ENCODE measurements at places on chromosomes 12 and 14.

- no peak for DNase-seq
Observed at GRCh38 chr14:99644723-99645544, at the start of gene HHIPL1. TSS of gene HHIPL1 (plus strand) at chr14:99645129. CDS start at chr14:99645208, 79 bp downstream.

- peak; percentile 74 for DNase-seq
Observed at GRCh38 chr14:24366721-24367513, 1.1 kb upstream of the NFATC4 start.

- DNase-seq = no peak
Observed at GRCh38 chr12:6073426-6073825, 51.0 kb downstream of the VWF start.

GRCh38 chr14:98915625-98916024 lies 356.4 kb downstream of the BCL11B start:
- no peak for DNase-seq

DNA sequence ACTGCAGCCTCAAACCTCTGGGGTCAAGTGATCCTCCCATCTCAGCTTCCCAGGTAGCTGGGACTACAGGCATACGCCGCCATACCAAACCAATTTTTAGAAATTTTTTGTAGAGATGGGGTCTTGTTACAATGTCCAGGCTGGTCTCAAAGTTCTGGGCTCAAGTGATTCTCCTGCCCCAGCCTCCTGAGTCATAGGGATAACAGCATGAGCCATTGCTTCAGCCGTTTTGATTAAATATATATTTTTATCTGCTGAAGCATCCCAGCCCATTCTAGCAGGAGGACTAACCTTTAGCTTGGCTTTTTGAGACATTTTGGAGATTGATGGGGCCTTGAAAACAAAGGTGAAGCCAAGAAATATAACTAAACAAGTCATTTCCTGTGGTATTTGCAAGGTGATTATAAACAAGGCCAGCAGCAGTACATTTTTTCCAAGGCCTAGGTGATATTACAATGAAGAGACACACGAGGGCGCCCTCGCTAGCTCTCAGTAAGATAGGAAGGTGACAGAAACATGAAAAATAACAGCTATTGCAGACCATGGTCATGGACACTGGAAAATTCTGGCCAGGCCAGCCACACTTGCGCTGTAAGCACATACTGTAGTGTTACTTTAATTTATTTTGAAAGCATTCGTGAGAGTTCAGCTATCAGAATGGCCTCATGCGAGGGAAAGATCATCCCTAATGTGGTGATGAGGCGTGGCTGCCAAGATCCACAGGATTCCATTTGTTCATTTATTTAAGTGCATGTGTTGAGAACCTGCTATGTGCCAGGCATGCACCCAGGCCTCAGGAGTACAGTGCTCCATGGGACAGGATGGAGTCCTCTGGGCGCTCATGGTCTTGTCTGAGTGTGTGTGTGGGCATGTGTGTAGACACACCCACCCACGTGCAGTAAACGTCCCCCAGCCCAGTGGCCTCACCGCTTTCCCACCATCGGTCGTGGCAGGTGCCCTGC lies 63.5 kb downstream of the DGLUCY start:
- peak; percentile 82 for DNase-seq

DNA sequence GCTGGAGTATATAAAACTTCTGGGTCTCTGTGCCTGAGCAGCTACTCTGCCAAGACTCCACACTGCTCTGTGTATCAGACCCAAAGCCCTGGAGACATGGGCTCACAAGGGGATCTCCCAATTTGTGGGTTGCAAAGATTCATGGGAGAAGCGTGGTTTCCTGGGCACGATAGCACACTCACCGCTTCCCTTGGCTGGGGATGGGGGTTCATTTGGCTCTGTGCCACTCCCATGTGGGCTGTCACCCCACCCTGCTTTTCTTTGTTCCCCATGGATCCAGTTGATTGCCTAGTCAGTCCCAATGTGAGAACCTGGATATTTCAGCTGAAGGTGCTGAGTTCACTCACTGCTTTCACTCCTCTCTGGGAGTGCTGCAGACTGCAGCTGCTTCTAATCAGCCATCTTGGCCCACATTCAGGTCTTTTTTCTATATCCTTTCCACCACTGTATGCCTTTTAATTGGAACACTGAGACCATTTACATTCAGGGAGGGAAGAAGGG lies 40.0 kb upstream of the PCNX4 start:
- DNase-seq = peak; percentile 64

GRCh38 chr14:89123851-89124250 lies 293.2 kb downstream of the FOXN3 start:
- DNase-seq = no peak

GRCh38 chr12:69555461-69555860 lies 29.8 kb upstream of the CCT2 start:
- DNase-seq = no peak

GRCh38 chr12:32535288-32535999 lies 136.1 kb downstream of the FGD4 start:
- no peak for DNase-seq

DNA sequence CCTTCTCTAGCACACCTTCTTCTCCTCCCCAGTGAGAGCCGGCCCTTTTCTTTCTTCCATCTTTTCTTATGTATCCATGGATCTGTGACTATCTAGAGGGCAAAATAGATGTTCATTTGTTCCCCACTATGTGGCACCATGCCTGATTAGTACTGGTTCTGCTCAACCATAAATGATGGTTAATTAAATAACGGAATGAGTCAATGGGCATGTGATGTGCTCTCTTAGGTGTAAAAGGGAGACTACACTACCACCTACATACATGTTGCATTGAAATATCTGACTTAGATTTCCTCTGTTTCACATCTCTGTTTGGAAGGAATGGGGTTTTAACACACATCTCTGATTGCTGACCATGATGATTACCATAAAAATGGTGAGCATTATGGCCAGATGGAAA lies 116.5 kb downstream of the BTG1 start:
- DNase-seq = no peak

GRCh38 chr12:49566361-49566760 lies 1.6 kb downstream of the MCRS1 start:
- DNase-seq = no peak

DNA sequence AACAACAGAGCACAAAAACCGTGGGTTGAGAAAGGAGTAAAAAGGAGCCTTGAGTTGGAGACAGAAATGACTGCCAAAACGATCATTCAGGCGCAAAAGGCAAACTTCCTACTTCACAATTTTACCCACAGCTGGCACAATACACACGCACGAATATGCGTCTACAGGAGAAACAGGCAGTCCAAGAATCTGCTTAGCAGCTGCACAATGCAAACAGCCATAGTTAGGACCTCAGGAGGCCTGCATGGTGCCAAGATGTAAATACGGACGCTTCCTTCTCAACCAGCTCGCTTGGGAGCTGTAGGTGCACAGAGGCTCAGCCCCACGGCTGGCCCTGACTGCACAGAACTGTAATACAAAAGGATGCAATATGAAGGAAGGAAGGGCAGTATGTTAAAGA lies 250.1 kb upstream of the CAND1 start:
- DNase-seq = no peak

GRCh38 chr12:6954316-6955107 lies 3.4 kb downstream of the PTPN6 start:
- DNase-seq = peak; percentile 81

DNA sequence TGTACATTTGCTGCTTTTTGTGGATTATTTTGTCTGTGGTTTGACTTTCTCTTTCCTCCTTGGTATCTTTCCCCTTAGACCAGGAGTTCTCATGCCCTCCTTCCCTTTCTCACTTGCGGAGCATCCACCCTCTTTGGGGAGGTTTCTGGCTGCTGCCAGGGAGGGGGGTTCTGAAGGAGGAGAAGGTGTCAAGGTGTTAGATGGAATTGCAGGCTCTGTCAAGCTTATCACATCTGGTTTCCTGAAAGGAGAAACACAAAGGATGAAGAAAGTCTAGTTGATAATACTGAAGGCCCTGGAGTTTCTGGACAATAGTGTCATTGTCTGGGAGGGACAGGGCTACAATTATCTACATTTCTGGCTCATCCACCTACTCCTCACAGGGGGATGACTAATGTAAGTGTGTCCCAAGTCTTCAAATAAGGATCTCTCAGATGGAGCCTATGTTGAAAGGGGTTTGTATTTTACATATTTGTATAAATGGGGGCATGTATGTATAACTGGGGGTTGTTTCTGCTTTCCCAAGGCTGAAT lies 217.3 kb upstream of the CCDC196 start:
- no peak for DNase-seq

GRCh38 chr12:6555018-6555691 lies 687 bp downstream of the IFFO1 start:
- peak; percentile 68 for DNase-seq

DNA sequence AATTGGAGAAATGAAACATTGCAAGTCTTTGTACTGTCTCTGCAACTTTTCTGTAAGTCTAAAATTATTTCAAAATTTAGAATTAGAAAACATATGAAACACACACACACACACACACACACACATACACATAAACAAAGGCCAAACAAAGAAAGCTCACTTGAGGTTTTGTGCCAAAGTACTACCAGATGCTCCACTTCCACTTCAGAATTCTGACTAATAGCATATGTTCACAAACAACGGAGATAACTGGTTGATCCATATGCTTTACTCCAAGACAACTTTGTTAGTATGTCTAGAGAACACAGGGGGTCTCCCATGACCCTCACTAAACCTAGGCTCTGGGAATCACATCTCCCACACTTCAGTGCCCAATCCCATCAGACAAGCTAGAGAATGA lies 133.8 kb upstream of the CLEC14A start:
- DNase-seq = no peak

DNA sequence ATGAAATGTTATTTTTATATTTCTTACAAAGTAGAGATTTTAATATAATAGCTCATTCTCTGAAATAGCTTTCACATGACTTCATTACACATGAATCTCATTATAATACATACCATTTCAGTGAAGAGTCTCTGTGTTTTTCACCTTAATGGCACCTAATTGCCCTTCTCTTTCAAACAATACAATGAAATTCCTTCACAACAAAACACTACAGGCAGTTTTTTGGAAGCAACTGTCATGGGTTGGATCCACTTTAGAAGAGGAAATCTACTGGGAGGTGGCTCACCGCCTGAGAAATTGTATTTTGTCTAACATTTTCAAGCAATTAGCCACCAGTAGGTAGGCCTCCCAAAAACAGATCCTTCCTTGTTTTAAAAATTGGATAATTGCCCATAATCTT lies 40.3 kb upstream of the RGS6 start:
- DNase-seq = no peak

DNA sequence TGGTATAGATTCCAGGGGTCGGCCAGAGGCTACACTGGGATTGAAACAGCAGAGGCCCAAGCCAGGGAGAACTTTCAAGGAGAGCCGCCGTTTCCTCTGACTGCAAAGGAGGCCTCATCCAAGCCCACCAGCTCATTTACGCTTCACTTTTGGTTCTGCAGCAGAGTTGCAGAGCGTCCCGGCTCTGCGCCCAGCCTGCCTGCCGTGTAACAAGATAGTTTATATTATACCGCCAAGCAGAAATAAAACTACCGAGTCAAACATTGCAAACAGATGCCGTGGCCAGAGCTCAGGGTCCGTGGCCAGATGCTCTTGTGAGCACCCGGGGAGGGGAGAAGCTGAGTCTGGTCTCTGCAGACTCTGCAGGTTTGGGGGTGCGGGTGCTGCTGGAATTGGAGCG lies 60.7 kb upstream of the TBX3 start:
- DNase-seq = no peak

- DNase-seq = no peak
Observed at GRCh38 chr12:115470526-115470925, 786.6 kb upstream of the TBX3 start.

DNA sequence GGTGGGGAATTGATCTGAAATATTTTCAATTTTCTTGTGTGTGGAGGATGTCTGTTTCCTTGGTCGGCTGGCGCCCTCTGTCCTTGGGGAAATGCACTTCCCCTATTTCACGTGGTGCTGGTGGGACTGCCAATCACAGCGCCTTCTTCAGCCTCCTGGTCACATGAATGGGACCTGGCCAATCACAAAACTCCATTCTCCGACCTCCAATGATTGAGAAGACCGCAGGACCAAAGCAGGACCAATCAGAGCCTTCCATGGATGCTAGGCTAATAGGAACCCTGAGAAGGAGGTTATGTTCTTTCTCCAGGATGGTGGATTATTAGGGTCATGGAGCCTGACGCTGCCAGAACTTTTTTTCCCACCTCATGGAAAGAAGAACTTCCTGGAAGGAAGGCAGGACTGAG lies 188.7 kb downstream of the TTC8 start:
- DNase-seq = no peak

- no peak for DNase-seq
Observed at GRCh38 chr14:35821564-35822411, 4.3 kb upstream of the BRMS1L start.

DNA sequence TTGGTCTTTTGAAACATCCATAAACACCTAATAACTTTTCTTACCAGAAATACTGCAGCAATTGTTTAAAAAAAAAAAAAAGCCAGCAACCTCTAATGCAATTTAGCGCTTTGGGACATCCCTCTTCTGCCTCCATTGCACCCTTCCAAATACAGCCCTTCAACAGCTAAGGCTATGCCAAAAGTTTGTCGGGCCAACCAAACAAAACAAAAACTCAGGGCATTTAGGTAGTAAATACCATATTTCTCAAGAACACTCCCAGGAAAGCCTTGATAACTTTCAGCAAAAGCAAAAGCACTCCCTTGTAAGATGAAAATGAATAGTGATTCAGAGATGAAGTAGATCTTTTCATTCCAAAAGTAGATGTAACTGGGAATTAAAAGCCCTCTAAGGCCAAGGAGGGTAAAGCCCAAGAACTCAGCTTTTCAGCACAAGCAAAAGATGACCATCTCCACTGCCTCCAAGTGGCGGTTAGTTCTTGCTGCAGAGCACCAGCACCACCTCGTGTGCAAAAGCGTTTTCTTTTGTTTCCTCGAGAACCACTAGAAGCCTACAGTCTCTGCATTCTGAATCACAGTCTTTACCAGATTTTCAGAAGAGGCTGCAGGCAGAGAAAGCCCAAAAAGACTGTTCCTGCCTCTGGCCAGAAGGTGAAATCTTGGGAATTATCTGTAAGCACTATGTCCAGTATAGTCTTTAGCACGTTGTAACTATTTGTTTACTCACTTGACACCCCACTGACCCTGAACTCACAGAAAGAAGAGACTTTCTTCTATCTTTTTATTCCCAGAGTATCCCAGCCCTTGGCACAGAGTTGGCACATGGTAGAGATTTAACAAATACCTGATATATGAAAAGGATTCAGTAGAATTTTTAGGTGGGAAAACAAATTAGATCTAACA lies 53.1 kb downstream of the SIX6 start:
- no peak for DNase-seq

GRCh38 chr14:105497671-105498429 lies 6.8 kb downstream of the TEDC1 start:
- no peak for DNase-seq

- DNase-seq = no peak
Observed at GRCh38 chr12:76568888-76569551, 9.4 kb upstream of the OSBPL8 start.

GRCh38 chr12:57631566-57632072 lies 1.4 kb downstream of the B4GALNT1 start:
- no peak for DNase-seq

GRCh38 chr12:5898874-5899273 lies 46.2 kb downstream of the ANO2 start:
- DNase-seq = no peak

DNA sequence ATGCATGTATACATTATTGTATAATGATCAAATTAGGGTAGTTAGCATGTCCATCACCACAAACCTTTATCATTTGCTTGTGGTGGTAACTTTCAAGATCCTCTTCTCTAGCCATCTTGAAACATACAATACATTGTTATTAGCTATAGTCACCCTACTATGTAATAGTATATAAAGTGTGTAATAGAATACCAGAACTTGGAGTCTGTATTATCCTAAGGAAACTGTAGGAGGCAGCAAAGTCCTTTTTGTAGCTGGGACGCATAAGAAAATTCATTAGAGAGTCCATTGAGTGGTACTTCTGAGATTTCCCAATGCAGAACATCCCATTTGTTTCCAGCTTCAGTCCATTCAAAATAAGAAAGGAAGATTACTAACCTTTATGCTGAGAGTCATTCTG lies 325.9 kb upstream of the LRFN5 start:
- no peak for DNase-seq

Measured in activated CD8-positive, alpha-beta memory T cell treated with anti-CD3 and anti-CD28 coated beads for 24 hours (primary cell).